ENCODE measurements at places on chromosomes 6 and 20.

GRCh38 chr20:3786126-3786484, 435 bp downstream of the CENPB start:
- peak; percentile 42 for DNase-seq

DNA sequence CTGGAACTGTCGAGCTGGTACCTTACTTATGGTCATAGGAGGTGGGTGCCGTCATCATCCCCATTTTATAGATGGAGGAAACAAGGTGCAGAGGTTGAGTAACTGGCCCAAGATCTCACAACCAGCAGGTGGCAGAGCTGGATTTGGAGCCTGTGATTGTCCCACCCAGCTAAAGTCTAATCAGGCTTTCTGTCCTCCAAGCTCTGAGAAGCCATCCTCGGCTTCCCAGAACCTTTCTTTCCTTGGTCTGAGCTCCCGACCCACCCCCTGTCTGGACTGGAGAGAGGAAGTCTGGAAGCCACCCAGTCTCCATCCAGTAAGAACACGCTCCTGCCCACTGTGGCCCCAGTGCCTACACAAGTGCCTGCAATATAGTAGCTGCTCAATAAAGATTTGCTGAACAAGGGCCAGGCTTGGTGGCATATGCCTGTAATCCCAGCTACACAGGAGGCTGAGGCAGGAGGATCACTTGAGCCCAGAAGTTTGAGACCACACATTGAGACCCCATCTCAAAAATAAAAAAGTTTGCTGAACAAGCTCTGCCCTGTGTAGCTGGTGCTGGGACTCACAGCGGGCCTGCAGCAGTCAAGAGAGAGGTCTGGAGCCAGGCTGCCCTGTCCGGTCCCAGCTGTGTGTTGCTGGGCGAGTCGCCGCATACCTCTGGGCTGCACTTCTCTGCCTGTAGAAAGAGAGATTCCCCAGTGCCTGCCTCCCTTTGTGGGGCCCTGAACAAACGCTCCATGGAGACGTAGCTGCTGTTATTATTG, 32.5 kb upstream of the DLGAP4 start:
- peak; percentile 40 for DNase-seq

DNA sequence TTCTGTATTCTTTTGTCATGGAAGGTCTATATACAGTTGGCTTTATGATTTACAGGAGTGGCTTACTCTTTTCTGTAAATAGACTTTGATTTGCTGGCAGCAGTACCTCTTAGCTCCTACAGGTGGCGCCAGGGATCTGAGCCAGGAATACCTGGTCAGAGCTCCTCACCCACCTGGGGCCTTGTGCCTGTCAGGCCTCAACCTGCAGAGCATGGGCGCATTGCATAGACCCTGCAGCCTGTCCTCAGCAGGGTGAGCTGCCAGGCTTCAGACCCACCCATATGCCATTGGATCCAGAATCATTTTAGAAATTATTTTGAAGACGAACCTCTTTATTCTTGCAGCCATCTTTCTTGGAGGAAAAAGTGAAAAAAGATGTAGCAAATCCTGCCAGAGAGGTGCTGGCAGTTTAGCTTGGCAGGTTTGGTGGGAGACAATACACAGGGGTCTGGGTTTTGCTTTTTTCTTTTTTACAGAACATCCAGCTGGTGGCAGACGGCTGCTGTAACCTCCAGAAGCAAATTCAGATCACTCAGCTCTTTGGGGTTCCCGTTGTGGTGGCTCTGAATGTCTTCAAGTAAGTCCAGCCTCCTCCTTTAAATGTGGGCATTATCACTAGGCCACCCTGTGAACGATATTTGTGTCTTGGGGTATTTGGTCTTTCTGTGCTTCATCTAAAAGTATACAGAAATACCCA, 149.1 kb downstream of the MTHFD1L start:
- peak; percentile 73 for DNase-seq

DNA sequence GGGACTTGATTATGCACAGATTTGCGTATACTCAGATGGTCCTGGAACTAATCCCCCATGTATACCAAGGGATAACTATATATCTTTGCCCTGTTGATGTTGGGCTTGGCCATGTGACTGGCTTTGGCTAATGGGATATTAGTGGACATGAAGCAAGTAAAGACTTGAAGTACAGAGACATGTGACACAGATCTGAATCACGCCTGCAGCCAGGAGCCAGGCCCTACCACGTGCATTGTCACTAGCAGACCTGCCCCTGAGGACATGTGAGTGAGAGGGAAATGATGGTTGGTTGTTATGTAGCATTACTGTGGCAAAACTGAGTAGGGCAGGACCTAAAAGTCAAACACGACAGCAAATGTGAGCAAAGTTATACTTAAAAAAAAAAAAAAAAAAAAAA, 155.7 kb downstream of the AKAP7 start:
- peak; percentile 50 for DNase-seq

- no peak for DNase-seq
Measured at GRCh38 chr20:17298171-17298570, 71.3 kb downstream of the PCSK2 start.

DNA sequence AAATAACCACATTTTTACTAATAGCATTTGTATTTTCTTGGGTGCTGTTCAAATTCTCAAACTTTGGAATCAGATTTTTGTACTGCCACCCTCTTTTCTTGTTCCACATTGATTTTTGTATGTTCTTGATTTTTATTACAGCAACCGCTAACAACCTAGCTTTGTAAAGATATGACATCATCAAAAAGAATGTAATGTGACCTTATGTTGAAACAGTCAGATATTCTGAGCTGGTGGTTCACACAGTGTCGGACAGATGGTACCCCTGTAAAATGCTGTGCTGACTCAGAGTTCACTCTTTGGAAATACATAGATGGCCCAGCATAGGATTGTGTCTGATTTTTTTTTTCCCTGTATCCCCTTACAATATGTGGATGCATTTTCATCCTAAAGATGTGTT, 118.9 kb downstream of the QKI start:
- DNase-seq: no peak

DNA sequence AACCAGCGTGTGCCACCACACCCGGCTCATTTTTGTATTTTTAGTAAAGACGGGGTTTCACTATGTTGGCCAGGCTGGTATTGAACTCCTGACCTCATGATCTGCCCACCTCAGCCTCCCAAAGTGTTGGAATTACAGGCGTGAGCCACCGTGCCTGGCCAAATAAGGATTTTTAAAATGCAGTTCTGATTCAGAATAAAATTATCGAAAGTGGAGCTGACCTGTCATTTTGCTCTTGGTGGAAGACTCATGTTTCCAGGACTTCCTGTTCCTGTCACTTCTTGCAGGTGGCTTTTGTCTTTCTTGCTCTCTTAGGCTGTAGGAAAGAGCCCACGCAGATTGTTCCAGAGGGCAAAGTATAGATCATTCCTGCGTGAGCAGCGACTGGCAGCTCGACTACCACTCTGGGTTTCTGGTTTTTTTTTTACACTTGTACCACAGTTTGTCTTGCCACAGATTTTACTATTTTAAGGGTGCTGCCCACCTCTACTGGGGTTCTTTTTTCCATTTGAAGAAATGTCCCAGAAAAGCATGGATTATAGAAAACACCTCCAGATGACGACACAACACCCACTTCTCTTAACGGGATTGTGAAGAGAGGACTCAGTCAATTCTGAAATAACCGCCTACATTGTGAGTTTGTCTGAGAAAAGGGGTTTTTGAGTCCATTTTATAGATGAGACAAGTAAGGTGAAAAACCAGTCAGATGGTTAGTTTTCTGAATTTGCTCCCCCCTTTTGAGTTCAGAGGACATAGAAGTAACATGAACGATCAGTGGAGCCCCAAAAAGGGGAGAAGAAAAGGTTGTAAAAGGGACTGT, 7.5 kb downstream of the JARID2 start:
- DNase-seq: no peak

- DNase-seq: no peak
Measured at GRCh38 chr20:36454332-36454697, 87.0 kb upstream of the MYL9 start.

DNA sequence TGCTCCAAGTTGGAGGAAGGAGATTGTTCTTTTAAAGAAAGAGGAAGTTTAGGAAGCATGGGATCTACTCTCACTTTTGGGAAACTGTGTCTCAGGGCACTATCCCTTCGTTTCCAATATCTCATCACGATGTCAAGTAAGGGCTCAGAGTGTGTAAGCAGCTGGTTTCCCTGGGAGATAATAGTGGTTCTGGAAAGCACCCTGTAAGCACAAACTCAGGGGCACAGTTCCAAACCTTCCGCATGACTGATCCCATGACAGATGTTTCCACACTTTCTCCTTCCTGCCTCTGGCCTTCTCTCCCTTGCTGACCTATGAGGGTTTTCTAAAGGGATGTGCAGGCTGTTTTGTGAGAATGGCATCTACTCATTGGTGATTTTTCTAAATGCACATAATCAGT, 33.9 kb downstream of the ADTRP start:
- DNase-seq: no peak

DNA sequence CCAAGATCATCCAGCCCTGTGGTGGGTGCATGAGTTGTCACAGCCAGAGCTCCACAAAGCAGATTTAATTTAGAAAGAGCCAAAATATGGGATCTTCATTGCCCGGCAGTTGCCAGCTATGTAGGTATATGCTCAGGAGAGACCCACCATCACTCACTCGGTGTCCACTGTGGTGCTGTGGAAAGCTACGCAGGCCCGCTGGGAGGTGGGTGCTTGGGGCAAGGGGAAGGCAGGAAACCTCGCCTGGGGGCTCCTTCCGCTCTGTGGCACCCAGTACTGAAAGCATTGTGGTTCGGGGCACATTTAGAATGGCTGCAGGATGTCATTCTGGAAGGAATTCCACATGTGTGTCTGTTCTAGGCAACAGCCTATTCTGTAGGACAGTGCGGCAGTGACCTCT, 259.9 kb downstream of the TAF4 start:
- DNase-seq: no peak

GRCh38 chr6:152223636-152224035, 413.5 kb downstream of the SYNE1 start:
- no peak for DNase-seq

GRCh38 chr20:25173321-25173720, 22.2 kb upstream of the ENTPD6 start:
- DNase-seq: no peak

GRCh38 chr6:143376861-143377260, 73.6 kb downstream of the ADAT2 start:
- DNase-seq: no peak

GRCh38 chr6:79626811-79627210, 4.3 kb upstream of the SH3BGRL2 start:
- no peak for DNase-seq

GRCh38 chr6:170523256-170524171, 29.6 kb downstream of the PSMB1 start:
- peak; percentile 9 for DNase-seq

DNA sequence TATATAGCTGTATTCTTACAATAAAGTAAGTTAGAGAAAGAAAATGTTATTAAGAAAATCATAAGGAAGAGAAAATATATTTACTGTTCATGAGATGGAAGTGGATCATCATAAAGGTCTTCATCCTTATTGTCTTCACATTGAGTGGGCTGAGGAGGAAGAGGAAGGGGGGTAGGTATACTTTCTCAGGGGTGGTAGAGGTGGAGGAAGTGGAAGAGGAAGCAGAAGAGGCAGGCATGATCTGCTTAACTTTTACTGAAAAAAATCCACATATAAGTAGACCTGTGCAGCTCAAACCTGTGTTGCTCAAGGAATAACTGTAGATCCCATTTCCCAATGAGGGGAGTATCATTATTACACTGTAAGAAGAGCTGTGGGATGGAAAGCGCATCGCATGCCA, 714.2 kb downstream of the KIF16B start:
- no peak for DNase-seq

- no peak for DNase-seq
Measured at GRCh38 chr6:30885999-30886896, 1.9 kb downstream of the DDR1 start.

GRCh38 chr20:10761786-10762185, 88.0 kb upstream of the JAG1 start:
- no peak for DNase-seq

DNA sequence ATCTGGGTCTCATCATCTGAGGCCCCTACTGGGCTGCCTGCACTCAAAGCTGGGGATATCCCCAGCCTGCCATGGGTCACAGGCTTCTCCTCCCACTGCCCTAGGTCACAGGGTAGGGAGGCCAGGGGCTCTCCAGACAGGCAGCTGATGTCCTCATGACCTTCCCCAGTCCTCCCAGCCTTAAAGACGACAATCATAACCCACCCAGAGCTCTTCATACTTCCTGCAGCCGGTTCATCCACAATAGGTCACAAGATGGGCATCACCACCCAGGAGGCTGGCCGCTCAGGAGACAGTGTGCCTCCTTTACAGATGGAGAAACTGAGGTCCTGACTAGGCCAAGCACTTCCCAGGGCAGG, 15.2 kb downstream of the TFEB start:
- no peak for DNase-seq

DNA sequence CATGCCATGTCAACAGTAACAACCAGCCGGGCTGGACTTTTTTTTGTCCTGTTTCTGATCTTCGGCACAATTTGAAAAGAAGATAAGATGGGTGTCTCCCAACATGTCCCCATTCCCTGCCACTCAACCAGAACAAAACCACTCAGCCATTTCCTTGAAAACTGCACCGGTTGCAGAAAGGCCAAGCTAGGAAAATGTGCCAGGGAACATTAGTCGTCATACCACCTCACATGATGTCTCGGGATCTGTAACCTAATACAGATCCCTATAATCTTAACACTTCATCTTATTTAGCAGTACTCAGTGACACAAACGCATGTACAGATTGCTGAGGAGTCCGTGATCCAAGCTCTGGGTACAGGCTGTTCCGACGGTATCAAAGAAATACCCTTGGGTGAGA, 46.5 kb downstream of the ALDH8A1 start:
- DNase-seq: no peak

- no peak for DNase-seq
Measured at GRCh38 chr20:50001784-50002311, 19.1 kb downstream of the SNAI1 start.

DNA sequence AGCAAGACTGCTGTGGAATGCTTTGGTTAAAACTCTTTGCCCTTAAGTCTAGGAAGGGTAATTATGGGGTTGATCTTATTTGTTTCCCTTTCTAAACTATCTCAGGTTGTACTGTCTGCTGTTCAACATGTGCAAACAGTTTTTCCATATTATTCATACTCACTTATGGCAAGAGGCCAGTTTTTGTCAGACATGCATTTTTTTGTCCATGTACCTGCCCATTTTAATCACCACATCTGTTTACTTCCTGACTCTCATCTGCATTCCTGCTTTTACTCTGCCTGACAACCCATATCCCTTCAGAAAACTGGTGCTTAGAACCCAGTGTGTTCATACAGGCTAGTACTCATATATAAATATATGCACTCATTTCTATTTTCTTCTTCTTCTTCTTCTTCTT, 80.3 kb downstream of the LPA start:
- no peak for DNase-seq

DNA sequence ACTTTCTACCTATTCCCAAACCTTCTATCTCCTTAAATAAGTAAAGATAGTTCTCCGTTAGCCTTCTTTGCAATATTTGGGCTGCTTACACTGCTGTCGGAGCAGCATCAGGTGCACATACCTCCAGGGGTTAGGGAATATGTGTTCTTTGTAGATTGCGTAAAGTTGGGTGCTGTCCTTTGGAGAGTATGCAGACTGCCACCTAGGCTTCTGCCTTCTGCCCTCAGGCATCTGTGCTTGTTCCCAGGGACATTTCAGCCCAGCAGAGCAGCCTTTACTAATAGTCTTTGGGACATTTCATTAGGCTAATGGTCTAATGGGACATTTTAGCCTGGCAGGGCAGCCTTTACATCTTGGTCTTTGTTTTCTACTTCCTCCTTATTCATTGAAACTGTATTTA, 260.6 kb downstream of the TPBG start:
- no peak for DNase-seq
